ENCODE measurements at places on chromosomes 1 and 21.

DNA sequence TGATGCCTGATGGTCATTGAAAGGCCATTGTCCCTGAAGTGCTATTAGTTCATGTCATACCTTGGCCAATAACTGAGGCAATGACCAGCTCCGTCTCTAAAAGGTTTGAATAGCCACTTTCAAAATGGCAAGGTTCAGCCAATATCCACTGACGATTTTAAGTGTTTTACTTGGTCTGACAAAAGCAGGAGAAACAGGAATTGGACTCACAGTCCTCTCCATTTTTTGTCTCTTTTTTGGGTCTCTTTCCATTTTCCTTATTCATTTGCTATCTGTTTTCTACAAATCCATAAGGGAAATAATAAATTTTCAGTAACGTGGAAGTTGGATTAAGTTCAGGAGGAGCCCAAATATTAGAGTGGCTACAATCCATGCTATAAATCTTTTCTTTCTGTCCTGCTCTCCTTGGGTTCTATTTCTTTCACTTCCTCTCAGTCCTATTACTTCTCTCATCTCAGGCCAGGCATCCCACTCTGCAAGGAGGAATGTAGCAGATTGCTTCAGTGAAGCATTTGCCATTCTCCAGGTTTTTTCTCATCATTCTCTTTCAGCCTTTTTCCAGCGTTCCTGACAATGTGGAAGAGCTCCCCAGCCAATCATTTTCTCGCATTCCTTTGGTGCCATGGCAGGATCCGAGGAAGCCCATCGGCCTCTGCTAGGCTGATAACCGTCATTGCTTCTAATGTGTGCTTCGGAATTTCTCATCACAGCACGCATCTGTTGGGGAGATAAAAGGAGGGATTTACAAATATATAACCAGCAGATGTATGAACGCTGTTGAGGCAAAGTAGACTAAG lies 414.5 kb downstream of the ADGRL2 start:
- no peak for DNase-seq

- no peak for DNase-seq
Measured at GRCh38 chr1:15508700-15509487, 15.1 kb downstream of the CASP9 start.

- no peak for DNase-seq
Measured at GRCh38 chr1:180609643-180610555, 21.9 kb upstream of the XPR1 start.

DNA sequence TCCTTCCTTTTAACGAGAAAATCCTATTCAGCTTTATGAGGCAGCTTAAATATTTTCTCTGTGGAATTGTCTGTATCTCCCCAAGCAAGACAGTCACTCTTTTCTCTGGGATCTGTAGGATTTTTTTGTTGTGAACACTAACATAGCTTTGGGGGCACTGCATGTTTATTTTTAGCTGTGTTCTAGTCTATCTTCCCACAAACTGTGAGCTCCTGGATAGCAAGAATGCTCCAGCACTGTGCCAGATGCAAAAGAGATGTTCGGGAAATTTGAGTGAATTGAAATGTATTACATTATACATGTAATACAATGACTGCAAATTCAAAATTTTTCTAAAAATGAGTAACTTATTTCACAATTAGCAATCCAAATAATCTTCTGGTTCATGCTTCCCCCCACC lies 282.2 kb downstream of the PLPP3 start:
- no peak for DNase-seq

DNA sequence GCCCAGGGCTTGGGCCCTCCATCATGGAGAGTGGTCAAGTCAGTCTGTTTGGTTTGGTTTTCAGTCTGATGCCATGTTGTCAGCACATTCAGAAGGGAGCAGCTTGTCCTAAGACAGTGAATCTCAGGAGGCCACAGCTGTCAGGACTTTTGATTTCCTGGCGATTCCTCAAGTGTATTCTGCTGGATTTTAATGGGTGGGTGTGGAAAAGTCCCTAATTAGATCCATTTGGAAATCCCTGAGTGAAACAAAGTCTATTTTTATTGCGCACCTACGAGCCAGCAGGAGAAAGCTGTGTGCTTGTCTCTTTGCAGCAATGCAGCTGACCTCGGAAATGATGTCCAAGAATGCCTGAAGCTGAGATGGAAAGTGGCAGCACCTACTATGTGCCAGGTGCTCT lies 21.6 kb upstream of the FHAD1 start:
- DNase-seq: no peak

GRCh38 chr1:89527256-89527655 lies 2.6 kb downstream of the LRRC8B start:
- no peak for DNase-seq

DNA sequence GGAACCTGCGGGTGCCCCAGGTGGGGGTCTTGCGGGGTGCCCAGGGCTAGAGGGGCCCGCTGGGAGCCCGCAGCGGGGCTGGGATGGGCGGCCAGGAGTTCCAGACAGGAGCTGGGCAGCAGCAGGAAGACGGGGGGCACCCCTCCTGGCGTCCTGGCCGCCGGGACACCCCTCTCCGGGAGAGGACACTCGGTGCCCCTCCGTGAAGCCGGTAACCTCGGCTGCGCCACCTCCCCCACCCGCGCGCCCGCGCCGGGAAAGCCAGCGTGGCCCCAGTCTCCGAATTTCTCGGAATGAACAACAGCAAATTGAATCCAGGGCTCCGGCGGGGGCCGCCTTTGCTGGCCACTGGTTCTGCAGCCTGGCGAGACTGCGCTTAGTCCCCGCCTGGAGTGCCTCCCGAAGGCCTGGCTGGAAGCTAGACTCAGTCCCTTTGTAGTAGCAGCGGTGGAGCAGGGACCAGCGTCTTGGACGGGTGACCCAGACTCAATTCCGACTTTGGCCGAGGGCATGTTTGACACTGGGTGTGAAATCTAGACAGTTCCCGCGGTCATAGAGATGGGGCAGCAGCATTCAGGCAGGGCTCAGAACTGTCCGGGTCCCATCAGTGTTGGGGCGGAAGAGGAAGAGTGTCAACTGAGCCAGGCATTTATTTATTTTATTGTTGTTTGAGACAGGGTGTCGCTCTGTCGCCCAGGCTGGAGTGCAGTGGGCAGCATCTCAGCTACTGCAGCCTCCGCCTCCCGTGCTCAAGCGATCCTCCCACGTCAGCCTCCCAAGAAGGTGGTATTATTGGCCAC lies 773 bp downstream of the IFNGR2 start:
- no peak for DNase-seq

- DNase-seq: peak; percentile 88
Measured at GRCh38 chr1:48093696-48094528, 96.7 kb upstream of the TRABD2B start.

GRCh38 chr1:202135221-202135721 lies 9.3 kb downstream of the ARL8A start:
- DNase-seq: peak; percentile 75

DNA sequence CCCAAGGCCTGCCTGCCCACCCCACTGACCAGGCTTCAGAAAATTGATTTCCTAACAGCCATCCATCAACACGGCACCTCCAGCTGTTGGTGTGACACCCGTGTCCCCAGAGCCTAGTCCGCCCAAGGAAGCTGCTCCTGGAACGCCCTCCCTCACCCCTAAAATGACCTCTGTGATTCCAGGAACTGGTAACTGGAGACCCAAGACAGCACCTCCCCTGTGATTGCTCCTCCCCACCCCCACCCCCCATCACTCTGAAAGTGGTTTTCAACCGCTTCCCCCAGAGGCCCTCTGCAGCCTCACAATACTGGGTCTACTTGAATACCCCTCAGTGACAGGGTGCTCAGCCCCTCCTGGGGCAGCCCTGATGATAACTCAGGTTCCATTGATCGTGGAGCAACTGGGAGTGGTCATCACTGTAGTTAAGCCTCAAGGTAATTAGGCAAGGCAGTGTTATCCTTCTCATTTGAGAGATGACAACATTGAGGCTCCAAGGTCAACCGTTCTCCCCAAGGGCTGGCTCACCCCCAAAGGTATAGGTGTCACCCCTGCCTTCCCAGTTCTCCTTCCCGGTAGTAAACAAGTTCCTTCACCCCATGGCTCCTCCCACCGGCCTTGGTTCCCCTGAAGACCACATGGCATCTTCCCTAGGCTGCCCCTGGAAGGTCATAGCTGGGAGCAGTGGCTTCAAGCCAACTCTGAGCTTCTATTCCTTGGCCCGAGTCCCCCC lies 52.0 kb downstream of the TAS1R2 start:
- no peak for DNase-seq

DNA sequence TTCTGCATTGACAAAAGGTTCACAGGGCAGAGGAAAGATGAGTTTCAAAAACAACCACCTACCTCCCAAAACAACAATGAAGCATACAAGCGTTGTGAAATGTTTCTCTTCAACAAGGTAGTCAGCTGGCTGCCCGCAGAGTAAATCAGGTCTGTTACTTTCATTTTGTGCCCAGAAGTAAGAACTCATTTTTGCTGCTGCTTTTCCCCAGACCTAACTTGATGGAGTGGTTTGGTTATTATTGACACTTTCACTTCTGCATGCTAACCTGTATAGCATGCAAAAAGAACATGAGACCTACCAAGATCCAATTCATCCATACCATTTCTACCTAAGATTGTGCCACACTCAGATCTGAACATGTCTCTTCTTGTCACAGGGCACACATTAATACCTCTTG lies 1.3 kb downstream of the SLC9C2 start:
- DNase-seq: no peak

Data from NCI-H2081 (cell line).